ENCODE measurements at places on chromosomes 7 and 10. TPM values are rescaled to one million over a fixed set of nuclear protein-coding genes. Genes with fewer than 3 reads are reported as not detected.

Gene VAX1
- not detected for total RNA-seq

DNA sequence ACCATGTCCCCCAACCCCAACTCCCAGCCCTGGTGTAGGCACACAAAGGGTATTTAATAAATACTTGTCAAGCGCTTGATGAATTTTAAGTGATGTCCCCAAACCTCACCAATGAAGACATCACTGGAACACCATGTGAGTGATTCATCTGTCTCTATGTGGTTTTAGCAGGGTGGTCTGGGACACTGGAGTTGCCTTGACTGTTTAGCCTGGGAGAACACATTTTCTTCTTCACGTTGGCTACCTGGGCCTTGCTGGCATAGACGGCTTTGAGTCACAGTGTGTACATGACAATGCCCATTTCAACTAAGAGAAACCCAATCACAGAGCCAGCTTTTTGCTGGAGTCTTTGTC is 24.8 kb upstream of the SHH start:
- no peak for DNase-seq

GRCh38 chr10:36493516-36493880 is 631.9 kb upstream of the ANKRD30A start:
- DNase-seq: no peak

DNA sequence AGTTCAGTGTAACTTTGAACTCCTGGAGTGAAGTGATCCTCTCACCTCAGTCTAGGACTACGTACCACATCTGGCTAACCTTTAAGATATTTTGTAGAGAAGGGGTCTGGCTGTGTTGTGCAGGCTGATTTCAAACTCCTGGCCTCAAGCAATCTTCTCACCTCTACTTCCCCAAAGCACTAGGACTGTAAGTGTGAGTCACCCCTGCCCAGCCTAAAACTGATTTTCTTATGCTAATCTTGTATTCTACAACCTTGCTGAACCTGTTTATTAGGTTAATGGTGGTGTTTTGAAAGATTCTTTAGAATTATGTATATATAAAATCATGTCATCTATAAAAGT is 58.0 kb downstream of the LCOR start:
- DNase-seq: no peak

DNA sequence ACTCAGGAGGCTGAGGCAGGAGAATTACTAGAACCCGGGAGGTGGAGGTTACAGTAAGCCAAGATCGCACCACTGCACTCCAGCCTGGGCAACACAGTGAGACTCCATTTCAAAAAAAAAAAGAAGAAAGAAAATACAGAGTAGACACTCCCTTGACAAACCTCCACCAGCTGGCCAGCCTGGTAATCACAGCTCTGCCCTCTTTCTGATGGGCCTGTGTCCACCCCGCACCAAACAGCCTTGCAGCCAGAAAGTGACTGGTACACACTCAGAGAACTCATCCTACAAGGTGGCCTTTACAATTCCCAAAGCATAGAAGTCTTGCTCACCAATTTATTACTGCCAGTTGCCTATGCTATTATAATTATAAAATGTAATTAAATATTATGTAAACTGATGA is 66.6 kb downstream of the COBL start:
- no peak for DNase-seq

DNA sequence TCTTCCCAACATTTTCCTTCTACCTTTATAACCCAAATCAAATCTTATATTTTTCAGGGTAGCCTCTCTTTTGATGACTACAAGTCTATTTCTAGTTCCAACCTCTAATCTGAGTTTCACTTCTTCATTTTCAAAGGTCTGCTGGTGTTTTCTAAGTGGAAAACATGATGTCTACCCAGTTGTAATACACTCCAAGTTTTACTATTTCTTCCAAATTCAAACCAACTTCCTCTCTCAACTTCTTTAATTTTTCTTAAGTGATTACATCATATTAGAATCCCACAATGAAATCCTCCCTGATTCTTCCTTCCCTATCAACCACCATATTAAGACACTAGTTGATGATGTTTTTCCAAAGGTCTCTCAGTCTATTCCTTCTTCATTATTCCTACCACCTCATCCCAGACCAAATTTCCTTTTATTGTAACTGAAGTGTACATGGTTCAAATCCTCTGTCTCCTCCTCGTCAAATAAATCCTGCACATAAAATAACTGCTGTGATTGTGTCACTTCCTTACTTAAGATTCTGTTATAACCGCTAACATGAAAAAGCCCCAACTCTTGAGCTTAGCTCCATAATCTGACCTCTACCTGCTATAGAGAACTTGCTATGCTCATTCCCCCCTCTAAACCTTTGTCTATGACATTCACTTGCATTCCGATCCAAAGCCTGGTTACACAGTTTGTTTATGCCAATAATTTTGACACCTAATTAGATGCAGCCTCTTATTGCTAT is 12.7 kb downstream of the TAS2R38 start:
- no peak for DNase-seq

Gene SPDYE16
- total RNA-seq: not detected

DNA sequence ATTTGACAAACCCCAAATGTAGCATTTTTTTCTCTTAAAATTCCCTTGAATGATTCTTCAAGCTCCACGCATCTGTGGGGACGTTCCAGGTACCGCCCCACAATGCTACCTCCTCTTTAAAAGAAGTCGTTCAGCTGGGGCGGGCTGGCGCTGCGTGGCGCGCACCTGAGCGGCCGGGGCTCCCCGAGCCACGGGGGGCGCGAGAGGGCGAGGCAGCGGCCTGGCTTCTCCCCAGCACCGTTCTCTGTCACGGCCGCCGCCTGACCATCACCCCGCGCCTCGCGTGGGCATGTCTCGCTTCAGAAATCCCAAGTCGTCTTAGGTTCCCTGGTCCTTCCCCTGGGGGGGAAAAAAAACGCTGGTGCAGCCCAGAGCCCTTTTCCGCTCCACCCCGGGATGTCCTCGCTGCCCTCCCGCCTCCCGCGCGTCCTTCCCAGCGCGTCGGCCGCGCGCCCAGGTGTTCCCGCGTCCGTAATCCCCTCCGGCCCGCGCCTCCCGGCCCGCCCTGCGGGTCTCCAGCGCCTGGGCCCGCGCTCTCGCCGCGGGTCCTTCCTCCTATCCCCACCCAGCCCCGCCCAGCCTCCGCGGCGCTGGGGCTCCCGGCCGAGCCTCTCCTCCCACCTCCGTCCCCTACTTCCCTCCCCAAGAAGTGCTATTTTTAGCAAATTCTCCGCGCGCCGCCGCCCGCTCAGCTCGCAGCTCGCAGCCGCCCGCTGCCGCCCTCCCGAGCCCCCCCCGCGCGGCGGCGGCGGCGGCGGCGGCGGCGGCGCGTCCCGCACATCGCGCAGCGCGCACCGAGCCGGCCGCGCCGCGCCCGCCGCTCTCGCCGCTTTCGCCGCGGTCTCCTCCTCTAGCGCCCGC is 58.7 kb upstream of the PRPS1L1 start:
- no peak for DNase-seq

DNA sequence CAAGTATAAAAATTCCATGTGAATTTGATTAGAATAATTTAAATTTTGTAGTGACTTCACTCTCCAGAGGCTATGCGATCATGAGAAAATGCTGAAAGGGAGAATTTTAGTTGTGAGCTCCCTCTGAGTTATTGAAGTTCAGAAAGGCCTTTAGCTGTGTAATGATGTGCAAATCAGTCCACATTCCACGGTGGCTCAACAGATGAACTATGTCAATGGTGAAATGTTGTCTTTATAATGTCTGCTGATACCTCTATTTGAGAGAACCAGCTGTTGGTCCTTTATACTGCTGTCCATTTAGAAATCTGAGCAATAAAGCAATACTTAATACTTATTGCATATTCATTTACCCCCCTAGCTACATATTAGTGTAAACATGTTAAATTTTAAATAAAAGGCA is 7.1 kb upstream of the ITGB8 start:
- DNase-seq: no peak

DNA sequence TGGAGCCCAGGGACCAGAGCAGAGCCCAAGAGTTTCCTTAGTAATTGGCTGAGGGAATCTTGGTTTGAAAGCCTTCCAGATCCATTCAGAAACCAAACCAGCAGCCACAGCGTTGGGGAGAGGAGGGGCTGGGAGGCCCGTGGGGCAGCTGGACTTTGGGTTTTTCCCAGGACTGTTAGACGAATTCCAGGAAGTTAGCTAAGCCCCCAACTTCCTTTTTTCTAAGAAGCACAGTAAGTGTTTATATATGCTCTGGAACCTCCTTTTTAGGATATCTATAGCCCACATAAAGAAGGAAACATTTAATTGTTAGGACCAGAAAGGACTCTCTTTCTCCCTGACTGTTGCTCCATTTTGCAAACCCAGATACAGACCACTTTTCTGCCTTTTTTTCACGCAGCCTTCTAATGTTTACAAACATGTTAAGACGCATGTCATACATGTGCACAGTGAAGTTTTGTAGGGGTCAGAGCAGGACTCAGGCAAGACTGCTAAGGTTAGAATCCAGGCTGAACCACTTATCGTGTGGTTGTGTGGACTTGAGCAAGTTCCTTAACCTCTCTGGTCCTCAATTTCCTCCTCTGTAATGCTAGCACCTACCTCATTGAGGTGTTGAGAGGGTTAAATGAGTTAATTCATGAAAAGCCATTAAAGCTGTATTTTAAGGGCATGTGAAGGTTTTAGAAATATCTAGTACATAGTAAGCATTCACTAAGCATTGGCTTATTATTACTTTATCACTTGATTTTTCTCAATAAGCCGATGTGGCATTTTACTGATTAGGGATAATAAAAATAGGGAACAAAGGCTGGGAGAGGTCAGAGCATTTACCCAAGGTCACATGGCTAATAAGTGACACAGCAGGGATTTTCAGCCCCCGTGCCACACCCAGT is 42.4 kb downstream of the TBATA start:
- no peak for DNase-seq

GRCh38 chr7:82410461-82410860 is 33.1 kb downstream of the CACNA2D1 start:
- DNase-seq: no peak

Gene ELFN1
- 4.4 TPM for total RNA-seq

DNA sequence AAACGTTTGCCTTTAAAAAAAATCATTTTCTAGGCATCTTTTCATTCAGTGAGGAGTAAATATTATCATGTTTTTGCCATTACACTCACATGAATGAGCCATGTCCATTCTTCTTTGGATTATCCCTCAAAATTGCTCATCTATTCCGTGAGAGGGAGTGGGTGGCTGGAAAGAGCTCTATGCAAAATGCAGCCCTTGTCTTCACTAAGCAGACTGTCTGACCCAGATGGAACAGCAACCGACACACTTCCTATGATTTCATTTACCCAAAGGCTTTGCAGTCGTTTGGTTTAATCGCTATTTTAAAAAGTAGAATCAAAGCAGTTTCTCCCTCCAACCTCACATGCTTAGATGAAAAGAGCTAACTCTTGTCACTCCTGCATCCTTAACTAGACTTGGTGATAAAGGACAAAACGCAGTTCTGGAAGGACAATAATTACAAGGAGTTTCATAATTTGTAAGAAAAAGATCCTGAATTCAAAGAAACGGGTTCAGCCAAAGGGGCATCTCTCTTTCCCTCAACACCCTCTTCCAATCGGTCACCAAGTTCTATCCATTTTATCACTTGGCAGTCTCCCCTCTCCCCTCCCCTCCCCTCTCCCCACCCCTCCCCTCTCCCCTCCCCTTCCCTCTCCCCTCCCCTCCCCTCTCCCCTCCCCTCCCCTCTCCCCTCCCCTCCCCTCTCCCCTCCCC is 198.1 kb upstream of the STK17A start:
- no peak for DNase-seq

DNA sequence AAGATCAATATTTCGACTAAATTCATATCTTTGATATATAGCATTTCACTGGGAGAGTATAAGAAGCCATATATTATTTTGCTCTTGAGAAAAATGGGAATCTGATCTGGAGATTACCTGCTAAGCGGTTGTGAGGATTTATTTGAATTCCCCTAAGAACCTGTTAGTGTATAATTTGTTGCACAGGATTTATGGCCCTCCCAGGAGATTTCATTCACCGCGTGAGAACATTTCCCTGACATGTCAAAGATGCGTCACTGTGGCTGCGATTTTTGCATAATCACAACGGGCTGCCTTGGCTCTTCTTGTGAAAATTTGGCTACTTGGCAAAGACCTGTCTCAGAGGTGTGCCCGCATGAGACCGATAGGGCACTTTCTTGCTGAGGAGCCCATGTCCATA is 184.7 kb upstream of the PFKP start:
- no peak for DNase-seq

Gene OPN1SW
- not detected for total RNA-seq

DNA sequence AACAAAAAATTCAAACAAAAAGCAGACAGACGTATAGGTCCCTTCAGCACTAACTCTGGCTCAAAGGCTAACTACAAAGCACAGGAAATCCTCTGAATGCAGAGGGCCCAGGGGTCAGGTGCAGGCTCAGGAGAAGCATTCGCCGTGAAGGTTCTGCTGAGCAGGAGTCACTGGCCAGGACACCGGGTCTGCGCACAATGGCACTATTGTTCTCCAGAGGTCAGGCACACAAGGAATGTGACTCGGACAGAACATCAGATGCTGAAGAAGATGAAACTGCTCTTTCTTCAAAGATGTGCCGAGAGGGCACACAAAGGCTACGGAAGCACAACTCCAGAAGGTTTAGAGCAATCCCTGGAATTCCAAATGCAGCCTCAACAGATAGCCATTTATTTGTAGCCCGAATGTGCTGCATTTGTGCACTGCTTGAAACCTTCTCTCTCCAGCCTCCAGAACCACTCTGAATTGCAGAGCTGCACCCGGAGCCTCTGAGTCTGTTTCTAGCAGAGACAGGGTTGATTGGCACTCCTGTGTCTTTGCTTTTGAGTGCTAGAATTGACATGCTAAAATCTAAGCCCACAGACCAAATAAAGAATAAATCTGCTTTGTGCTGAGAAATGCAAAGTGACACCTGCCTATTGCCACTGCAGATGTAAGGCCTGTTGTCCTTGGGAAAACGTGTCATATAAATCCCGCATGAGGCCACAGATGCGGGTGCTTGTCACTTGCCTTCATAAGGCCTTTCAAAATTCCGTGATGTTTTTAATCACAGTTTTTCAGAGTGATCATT is 85.4 kb upstream of the AFAP1L2 start:
- peak; percentile 65 for DNase-seq

Gene FOXI2
- total RNA-seq: not detected

Gene SFTPA2
- 6.9 TPM for total RNA-seq

DNA sequence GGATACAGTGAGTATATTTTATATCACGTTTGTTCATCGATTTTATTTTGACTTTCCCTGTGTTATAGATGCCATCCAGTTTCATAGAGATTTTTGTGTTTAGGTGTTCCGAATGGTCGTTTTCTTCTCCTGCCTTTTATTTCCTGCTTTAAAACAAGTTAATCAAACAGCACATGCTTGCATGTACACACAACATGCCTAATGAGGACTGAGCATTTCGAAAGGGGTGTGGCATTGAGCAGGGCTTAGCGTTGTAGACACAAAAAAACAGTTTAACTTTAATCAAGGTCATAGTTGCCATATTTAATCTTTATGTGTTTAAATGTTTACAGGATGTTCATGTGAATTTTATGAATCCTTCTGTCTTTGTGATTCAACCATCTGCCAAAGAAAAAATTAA is 430.5 kb upstream of the GALNT17 start:
- no peak for DNase-seq

Gene FFAR4
- total RNA-seq: not detected

Gene GPR146
- 2.4 TPM for total RNA-seq

GRCh38 chr10:119535837-119536507 is 6.5 kb downstream of the RGS10 start:
- no peak for DNase-seq

Gene MALSU1
- total RNA-seq: 105 TPM
